ENCODE measurements at places on chromosomes 3 and 15.

- DNase-seq: no peak
Measured at GRCh38 chr15:79595306-79595705, 163.2 kb downstream of the MINAR1 start.

DNA sequence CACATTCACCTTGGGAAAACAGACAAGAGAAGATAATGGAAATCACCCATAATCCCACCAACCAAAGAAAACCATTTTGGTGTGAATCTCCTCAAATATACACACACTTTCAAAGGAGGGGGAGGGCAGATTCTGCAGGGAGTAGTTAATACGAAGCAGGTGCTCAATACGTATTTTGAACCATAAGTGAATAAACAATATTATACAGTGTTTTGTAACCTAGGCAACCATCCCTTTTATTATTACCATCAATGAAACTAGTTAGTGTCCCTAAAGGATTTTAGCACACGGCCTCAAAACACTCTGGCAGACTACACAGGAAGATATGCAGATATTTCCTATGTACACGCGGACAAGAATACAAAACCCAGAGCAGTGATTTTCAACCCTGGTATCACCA lies 6.1 kb downstream of the OSBPL10 start:
- no peak for DNase-seq

DNA sequence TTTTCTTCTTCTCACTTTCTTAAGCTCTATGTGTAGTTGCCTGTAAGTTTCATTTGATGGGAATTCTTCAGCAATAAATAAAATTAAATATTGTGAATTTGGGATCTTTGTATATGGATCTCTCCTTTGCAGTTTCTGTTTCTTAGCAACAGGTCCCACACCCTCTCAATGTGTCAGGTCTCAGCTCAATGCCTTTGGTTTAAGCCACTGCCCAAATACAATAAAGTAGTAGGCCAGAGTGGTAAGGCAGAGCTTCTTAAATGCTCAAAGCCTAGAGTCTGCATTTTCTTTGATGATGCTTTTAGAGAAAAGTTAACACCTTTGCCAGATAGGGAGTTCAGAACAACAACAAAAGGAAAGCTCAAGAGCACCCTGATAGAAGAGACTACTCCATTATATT lies 343.7 kb downstream of the NSUN3 start:
- no peak for DNase-seq

- no peak for DNase-seq
Measured at GRCh38 chr15:95994418-95994817, 336.1 kb upstream of the NR2F2 start.

- DNase-seq: no peak
Measured at GRCh38 chr3:132380920-132381319, 36.4 kb upstream of the DNAJC13 start.

- DNase-seq: no peak
Measured at GRCh38 chr3:33645060-33645647, 72.9 kb downstream of the CLASP2 start.

GRCh38 chr15:61702224-61703020 lies 357.8 kb downstream of the VPS13C start:
- no peak for DNase-seq

DNA sequence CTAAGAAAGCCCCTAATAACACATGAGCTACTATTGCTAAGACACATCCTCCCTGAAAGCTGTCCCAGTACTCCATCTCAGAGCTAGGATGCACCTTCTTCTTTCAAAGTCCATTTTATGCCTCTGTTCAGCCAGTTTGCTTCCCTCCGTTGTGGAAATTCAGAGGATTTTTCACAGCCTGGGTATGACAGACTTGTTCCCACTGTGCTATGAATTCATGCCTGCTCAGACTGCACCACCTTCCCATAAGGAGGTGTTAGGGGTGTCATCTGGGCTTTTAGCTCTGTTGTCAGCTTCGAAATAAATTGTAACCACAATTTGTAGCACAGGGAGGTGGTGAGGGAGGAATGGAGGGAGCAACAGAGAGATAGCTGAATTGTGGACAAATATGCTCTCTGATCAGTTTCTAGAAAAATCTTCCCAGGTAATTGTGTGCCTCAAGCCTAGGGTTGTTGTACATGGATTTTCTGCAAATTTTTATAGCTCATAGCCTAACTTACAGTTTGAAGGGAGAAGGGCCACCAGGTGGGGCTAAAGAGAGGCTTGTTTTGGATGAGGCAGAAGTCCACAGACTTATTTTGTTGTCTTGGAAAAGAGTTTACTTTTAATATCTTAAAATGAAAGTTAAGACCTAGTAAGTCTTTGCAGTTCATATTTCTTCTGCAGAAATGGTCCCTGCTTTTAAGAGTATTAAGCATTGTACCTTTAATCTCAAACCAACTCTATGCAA lies 462.0 kb downstream of the PDCD6IP start:
- no peak for DNase-seq

DNA sequence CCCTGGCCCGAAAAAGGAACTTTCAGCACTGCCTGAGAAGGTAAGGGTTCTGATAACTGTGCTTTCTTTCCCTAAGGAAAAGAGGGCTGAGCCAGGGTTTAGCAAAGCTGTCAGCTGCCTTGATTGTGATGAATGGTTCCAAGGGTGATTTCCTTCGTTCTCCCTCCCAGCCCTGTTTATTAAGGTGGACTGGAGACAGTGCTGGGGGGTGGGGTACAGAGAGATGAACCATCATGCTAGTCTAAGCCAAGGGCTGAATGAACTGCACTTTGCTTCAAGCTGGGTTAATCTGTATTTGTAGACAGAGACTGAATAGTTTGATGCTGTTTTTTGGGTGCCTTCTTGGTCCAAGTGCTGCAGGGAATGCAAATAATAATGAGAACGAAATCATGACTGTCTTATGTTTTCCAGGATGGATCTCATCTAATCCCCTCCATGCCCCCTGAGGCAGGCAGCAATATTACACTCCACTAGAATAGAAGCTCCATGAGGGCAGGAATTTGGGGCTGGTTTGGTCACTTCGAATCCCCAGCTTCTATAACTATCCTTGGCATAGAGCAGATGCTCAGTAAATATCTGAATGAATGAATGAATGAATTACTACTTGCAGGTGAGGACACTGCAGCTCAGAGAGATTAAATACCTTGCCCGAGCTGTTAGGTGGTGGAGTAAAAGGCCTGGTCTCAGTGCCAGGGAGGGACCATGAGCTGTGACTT lies 10.9 kb downstream of the PXYLP1 start:
- no peak for DNase-seq

DNA sequence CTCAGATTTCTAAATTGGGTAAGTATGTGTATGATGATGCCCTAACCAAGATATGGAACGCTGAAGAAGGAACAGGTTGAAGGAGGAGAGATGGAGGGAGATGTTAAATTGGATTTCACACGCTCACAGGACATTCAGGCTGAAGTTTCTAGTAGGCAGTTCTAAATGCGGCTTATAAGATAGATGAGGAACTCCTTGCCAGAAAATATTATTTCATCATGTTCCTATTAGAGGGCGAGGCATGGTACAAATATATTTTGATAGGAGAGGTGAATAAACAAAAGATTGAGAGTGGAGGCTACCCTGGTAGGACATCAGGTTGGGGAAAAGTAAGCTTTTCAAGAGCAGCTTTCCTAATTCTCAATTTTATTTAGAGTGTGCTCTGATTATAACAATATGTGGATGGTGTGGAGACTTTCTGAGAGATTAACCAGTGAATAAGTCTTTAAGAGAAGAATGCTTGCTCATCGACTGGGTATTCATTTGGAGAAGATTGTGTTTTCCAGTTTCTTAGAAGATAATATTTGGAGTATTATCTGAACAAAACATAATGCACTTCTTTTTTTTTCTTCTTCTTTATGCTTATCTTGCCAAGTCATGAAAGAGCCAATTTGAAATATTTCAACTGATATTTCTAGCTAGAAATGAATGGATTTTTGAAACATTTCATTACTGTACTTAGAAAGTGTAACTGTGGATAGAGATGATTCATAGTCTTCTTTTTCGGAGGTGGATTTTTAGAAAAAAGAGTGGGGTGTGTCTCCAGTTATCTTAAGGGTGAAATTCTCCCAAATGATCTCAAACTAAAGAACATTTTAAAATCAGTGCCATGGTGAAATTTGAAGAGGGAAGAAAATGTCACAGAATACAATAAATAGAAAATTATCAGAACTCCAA lies 88.5 kb downstream of the B3GALNT1 start:
- no peak for DNase-seq
